ENCODE measurements at places on chromosomes 1 and 21.

DNA sequence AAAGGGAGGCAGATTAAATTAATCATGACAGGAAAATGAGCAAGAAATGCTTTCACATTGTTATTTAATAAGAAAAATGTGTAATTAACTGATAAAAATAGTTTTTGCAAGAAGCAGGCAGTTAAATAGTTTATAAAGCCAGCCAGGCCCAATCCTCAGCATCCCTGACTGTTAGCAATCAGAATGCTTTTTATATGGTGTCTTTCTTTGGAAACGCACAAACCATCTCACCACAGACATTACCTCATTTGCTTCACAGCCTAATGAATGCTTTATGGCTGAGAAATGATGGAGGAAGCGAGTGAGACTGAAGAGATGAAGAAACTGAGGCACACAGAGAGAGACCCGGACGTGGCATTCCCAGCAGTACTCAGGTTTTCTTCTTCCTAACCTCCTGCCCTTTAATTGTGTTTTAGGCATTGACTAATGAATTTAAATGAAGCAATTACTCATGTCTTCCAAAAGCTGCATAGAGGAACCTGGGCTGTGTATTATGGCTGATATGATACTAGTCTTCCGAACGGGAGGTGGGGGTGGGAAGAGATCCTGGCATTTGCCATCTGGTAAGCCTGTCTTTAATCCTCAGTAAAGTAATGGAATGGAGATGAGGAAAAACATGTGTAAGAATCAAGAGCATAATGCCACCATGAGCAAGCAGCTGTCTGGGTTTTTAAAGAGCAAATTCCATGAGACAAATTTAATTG, 116.1 kb upstream of the LMO4 start:
- no peak for DNase-seq

DNA sequence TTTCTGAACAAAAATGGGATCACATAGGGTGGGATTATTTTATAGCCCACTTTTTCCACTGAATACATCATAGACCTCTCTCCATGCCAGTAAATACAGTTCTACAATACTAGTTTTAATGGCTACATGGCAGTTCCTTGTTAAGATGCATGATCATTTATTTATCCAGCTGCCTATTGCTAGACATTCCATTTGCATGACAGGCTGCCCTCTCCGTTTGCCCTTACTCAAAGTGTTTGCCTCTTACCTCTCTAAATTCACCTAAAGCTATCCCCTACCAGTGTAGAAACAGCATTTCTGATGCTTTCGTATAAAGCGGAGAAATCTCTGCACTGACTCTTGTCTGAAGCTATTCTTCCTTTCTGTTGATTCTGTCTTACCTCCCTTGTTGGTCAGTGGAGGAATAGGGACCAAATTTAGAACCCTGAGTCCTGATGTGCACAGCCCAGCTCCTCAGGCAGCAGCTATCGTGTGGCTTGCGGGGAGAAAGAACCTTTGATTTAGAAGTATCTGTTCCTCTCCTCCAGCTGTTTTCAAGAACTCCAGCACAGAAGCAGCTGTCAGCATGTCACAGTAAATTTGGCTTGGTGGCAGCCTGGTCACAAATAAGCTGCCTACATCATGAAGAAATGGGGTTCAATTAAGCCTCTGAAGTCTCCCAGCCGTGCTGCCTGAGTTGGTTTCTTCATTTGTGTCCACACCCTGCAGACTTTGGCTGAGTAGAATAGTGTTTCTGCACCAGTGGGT, 337.3 kb downstream of the PRDM2 start:
- no peak for DNase-seq

- no peak for DNase-seq
Measured at GRCh38 chr1:190658907-190659306, 181.2 kb upstream of the BRINP3 start.

GRCh38 chr1:94032637-94033036, 88.3 kb downstream of the ABCA4 start:
- DNase-seq = no peak

GRCh38 chr21:42883921-42884320, 4.6 kb upstream of the WDR4 start:
- DNase-seq = no peak

- DNase-seq = no peak
Measured at GRCh38 chr1:215457213-215457612, 109.9 kb upstream of the KCTD3 start.

- no peak for DNase-seq
Measured at GRCh38 chr1:50880373-50880772, 79.7 kb downstream of the FAF1 start.

- no peak for DNase-seq
Measured at GRCh38 chr1:222539951-222540597, 7.8 kb downstream of the HHIPL2 start.

All from smooth muscle cell of the brain vasculature (primary cell).